Stimulated activated CD8-positive, alpha-beta memory T cell treated with anti-CD3 and anti-CD28 coated beads, Interleukin-2, amount 100 ng/mL, for 48 hours (primary cell): ENCODE measurements at places on chromosomes 1 and 21.

DNA sequence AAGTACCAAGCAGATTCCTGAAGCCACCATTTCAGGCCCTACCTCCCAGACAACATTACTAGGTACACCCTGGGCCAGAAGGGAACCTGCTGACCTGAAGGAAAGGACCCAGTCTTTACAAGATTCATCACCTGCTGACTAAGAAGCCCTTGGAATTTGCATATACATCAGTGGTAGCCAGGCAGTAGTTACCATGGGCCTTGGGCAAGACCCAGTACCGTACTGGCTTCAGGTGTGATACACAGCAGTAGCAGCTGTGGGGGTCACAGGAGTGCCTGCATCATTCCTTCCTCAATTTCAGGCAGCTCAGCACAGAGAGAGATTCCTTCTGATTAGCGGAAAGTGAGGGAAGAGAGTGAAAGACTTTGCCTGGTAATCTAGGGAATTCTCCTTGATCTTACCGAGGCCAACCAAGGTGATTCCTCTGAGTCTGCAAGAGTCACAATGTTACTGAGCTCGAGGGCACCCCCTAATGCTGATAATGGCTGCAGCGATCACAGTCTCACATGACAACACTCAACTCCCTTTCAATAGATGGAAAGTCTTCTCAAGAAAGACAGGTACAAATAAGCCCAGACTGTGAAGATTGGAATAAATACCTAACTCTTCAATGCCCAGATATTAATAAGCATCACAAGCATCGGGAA is 22.0 kb upstream of the UHMK1 start:
- DNase-seq = no peak

DNA sequence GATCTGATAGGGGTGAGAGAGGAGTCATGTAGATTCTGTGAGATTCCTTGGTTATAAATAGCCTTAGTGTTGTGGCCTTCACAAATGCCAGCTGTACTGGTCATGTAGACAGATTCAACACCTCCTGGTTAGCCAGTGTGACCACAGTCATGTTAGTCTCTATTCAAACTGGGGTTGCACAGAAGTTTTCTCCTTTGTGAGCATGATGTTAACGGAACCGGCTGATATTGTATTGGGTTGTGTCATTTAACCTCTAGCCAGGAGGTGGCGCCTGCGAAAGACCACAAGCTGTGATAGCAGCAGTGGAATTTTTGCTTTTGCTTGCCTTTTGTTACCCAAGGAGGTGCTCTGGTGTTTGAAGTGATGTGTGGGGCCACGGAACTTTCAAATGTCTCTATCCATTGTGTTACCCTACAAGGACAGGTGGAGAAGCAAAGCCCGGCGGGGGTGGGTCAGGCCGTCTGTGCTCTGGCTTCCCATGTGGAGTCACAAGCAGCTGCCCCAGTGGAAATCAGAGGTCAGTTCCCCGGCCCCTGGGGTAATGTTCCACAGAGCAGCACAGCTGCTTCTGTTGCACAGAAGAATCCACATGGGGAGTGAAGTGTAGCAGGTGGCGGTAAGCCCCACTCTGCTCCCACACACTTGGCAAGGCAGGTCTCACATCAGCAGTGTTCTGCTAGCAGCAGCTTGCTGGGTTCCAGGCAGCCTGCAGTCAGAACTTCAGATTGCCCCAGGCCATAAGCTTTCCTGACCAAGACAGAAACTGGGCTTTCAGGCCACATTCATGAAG is 112.6 kb downstream of the ADAMTS1 start:
- no peak for DNase-seq

DNA sequence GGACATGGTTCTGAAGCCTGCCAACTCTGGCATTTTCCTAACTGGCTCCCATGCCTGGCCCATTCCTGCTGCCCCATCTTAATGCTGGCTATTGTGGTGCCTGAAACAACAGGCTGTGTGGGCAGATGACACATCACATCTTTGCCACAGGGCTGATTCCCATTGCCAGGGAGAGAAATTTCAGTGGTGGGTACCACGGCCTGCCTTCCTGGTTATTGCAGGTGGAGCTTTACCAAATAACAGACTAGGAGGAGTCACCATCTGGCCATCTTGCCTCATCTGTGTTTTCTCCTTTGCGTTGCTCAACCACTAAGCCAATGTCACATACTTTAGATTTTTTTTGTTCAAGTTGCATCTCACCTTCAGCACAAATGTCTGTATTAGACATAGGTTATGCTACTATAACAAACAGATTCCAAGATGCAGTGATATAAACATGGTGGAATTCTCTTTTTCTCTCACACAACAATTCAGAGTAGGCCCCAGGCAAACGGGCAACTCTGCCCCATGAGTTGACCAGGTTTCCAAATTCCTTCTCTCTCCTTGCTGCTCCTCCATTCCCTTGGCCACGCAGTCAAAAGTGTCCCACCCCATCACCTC is 14.1 kb downstream of the CDA start:
- no peak for DNase-seq

DNA sequence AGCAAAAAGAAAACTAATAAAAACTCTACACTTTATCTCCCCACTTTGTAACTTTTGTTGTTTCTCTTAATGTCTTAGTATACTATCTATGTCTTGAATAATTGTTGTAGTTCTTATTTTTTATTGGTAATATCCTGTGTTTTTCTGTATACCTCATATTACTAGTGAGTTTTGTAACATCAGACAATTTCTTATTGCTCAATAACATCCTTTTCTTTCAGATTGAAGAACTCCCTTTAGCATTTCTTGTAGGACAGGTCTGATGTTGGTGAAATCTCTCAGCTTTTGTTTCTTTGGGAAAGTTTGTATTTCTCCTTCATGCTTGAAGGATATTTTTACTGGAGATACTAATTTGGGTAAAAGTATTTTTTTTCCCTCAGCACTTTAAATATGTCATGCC is 79.8 kb upstream of the LRRC8B start:
- DNase-seq = no peak
